NCI-H2081 (cell line): ENCODE measurements at places on chromosomes 2 and 18.
A peak's percentile ranks its signal among the peaks of the same experiment; 100 is the strongest.

- DNase-seq: no peak
Observed at GRCh38 chr2:111688482-111688881, 195.5 kb downstream of the ANAPC1 start.

- no peak for DNase-seq
Observed at GRCh38 chr18:10027031-10027430, 113.2 kb downstream of the VAPA start.

DNA sequence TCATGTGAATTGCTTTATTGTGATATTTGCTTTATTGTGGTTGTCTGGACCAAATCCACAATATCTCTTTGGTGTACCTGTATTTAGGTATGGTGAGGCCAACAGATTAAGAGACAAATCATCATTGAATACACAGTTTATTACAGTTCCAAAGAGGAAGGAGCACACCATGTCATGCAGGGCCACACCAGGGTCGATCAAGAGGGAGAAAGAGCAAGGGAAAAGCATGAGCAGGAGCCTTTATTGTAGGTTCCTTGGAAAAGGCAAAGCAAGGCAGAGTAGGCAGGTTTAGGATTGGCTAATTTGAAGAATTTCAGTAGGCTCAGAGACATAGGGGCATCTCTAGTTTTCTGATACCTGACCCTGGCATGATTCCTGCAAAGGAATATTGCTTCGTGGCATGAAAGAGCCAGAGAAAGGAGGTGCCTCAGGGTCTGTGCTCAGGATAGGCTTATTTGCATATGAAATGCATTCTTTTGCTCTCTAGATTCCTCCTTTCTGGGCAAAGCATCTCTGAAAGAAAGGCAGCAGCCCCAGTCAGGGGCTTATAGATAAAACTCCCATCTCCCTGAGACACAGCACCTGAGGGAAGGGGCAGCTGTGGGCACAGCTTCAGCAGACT, 214.2 kb upstream of the ERBB4 start:
- no peak for DNase-seq

DNA sequence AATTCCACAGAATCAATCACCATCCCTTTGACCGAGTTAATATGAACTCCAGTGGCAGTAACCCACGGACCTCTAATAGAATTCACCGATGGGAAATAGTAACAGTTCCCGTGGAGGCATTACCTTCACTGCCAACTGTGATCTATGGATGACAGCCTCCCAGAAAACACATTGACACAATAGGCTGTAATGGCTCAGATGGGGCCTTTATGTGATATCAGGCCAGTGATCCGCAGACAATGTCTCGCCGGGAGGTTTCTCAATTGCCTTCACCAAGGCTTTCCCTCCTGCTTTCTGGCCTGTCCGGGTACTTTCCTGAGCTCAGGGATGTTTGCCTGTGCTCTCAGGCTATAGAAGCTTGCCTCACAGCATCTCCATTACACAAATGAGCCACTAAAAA, 34.4 kb upstream of the KLF7 start:
- peak; percentile 49 for DNase-seq

DNA sequence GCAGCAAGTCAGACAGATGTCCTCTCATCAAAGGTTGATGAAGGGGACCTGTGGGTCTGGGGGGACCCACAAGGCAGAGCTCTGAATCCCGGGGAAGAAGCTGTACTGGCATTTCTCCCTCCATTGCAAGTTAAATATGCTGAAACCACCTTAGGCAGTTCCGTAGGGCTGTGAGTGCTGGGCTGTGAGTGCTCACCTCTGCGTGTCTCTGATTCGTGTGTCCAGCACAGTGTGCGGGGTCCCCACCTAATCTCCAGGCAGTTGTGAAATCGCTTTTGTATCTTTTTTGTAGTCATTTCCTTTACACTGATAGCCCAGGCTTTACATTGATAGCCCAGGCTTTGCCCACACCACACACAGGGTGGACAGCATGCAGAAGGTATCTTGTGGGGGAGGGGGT, 80.6 kb downstream of the MAP4K4 start:
- DNase-seq: no peak

GRCh38 chr2:189409647-189410046, 31.6 kb upstream of the WDR75 start:
- no peak for DNase-seq

DNA sequence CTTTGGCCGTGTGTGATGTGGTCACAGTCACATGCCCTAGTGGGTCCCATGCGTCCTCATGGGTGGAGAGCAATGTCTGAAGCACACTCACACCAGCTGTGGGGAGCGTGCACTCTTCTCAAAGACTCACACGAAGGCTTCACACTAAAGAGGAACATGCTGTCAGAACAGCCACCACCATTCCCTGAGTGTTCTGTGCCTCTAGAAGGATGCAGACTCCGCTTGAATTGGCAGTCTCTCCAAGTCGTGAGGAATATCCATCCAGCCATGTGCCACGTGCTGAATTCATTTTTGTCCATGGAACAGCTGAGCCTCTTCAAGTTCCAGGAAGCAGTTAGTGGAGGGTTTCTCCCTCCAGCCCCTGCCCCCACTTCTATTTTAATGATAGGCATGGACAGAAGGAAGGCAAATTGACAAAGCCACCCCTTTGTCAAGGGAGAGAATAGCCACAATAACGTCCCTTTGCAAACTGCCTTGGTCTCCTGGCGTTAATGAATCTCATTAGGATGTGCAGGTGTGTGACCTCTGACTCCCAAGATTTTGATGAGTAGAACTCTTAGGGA, 464.3 kb upstream of the ID2 start:
- DNase-seq: no peak

- no peak for DNase-seq
Observed at GRCh38 chr18:21911551-21911950, 171.0 kb downstream of the MIB1 start.

GRCh38 chr2:27214941-27215340, 2.2 kb upstream of the CAD start:
- DNase-seq: no peak

DNA sequence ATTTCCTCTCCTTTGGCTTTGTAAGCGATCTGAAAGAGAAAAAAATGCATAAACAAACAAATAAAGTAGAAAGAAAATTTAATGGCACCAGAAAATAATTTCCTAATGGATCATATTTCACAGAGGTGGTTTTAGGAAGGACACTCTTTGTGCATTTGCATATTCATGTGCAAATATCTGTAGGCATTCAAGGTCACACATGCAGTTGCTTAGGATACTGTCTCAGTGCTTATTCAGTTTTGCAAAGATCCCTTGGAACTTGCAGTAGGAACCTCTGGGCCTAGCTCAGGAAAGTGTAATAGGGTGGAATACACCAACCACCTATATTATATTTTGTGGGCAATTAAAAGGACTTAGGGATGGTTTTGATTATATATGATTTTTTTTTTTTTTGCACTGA, 54.3 kb downstream of the NEB start:
- DNase-seq: no peak
